ENCODE measurements at places on chromosomes 2 and 18. TPM values are rescaled to one million over a fixed set of nuclear protein-coding genes. Genes with fewer than 3 reads are reported as not detected.
A peak's percentile ranks its signal among the peaks of the same experiment; 100 is the strongest.

Gene CDK15
- total RNA-seq, result 0.27 TPM

DNA sequence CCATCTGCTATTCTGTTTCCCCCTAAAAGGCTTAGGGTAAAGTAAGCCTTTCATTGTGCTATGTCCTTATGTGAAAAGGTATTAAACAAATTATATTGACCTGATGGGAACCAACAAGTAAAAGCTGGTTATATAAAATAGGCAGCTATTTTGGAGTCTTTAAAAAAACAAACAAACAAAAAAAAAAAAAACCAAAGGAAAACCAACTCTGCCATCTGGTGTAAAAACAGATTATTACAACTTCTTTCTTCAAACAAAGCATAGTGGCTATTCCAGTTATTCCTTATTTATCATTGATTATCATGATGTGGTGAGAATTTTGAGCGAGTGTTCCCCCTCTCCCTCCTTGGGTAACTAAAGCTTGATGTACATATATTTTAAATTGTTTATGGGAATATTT is 122.3 kb upstream of the FHL2 start:
- DNase-seq, result no peak

Gene PFN4
- total RNA-seq, result not detected

GRCh38 chr2:45345331-45346234 is 265.5 kb downstream of the SRBD1 start:
- no peak for DNase-seq

Gene KCNJ13
- 390 TPM for total RNA-seq

GRCh38 chr18:54086046-54086802 is 138.2 kb downstream of the MBD2 start:
- DNase-seq, result no peak

- DNase-seq, result no peak
These were observed 22.5 kb upstream of the SALL3 start for GRCh38 chr18:78957140-78957539.

Gene ADRA2B
- not detected for total RNA-seq

- DNase-seq, result peak; percentile 91
These were observed at the start of gene CYBRD1 for GRCh38 chr2:171522052-171522787. Gene CYBRD1, plus strand, starts transcription at chr2:171522474. Its CDS starts 72 bp downstream, at chr2:171522546.

- DNase-seq, result no peak
These were observed 51.1 kb downstream of the MTHFD2 start for GRCh38 chr2:74249406-74250122.

GRCh38 chr2:203500951-203501350 is 34.1 kb downstream of the RAPH1 start:
- DNase-seq, result no peak

DNA sequence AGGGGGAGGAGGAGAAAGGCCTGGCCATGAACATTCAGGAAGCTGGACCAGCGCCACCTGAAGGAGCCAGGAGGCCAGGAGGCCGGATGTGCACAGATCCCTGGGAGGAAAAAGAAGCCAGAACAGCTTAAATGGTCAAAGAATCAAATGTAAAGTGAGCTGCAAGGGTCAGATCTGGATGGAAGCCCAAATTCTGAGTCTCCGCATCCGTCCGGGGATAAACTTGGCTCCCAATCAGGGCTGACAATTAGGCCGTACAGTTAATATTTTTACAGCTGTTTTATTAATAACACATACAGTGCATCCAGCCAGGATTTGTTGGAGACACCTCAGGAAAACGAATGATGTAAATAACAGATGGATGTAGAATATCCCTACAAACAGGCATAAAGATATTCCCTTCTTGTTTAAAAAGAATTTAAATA is 495.1 kb upstream of the TCF4 start:
- no peak for DNase-seq

Gene CSRNP3
- total RNA-seq, result 1.6 TPM

- no peak for DNase-seq
These were observed 422.6 kb upstream of the SETBP1 start for GRCh38 chr18:44258086-44258485.

DNA sequence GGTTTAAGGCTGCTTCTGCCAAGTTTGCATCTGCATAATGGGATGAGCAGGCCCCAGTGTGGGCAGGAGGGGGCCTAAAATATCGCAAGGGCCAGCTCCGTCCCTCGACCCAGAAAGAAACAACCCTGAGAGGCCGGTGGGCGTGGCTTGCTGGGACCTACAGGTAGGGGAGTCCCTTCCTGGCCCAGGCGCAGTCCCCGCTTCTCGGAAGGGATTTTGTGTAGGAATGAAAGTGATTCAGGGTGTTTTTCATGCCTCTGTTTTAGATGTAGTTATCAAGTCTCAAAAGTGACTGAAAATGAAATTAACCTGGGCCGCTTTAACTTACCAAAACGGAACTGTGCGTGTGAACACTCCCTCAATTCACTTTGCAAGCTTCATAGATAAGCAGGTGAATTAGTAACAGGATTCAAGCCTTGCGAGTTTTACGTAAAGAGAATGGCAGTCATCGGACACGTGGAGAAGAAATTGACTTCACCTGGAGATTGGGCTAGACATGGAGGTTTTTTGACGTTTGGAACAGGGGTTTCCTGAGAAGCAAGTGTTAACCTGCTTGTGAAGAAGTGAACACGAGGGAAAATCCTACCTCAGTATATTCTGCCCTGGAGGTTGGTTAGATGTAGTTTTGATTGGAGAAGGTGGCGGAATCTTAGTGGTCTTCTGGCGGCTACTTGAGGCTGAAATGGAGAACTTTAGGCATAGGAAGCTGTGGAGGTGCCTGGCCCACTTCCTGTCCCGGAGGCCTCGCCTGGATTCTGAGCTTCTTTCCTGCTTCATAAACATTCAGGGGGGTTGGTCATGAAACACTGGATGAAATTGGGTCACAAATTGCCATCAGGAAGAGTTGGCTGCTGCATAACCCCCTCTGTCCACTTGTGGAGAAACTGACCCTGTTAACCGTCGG is 1.7 kb downstream of the NCK2 start:
- peak; percentile 96 for DNase-seq

- no peak for DNase-seq
These were observed 187.4 kb upstream of the SLC8A1 start for GRCh38 chr2:40639320-40639719.

DNA sequence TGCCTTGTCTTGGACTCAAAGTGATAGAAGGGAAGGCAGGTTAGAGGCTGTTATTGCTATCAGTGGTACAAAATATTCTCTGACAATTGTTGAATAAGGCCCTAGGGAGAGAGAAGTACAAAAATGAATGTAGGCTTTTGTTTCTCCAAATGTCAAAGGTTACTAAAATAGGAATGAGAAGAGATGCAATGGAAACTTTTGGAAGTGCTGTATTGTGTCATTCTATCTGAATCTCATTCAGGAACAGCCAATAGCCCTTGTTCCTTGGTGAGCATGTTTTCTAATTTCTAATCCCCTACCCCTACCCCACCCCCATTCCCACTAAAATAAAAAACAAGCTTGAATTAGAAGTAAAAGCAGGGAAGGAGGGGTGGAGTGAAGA is 166.4 kb downstream of the GPD2 start:
- DNase-seq, result no peak

GRCh38 chr2:231515603-231516002 is 14.6 kb downstream of the NMUR1 start:
- DNase-seq, result no peak

DNA sequence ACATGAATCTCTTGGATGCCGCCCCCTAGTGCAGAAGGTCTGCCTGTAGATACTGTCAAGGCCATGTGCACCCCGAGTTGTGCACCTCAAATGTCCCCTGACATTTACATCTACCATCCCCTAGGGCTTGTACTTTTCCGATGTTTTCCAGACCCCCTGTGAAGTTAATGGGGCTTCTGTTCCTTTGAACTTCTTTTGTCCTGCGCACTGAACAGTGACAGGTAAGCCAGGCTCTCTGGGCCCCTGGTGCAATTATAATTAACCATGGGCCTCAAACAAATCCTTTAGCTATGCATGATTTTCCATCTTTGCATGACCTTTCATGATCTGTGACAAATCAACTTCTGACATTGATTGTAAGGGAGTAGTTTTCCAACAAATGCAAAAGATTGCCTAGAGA is 158.4 kb downstream of the FHOD3 start:
- no peak for DNase-seq

DNA sequence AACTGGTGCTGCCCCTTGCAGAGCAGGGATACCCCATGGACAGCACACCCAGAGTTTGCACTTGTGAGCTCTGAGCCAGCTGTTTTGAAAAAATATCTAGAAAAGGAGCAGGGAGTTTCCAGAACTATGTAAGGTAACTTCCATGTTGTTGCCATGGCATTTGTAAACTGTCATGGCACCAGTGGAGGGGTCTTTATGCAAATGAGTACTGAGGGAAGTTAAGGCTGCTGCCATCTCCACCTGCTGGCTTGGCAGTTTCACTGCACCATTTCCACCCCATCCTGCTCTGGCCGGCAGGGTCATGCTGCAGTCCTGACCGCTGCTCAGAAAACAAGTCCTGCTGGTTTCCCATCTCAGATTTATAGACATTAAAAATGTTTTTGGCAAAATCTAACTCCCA is 52.3 kb upstream of the SNTG2 start:
- DNase-seq, result no peak

Gene TMEM17
- not detected for total RNA-seq

DNA sequence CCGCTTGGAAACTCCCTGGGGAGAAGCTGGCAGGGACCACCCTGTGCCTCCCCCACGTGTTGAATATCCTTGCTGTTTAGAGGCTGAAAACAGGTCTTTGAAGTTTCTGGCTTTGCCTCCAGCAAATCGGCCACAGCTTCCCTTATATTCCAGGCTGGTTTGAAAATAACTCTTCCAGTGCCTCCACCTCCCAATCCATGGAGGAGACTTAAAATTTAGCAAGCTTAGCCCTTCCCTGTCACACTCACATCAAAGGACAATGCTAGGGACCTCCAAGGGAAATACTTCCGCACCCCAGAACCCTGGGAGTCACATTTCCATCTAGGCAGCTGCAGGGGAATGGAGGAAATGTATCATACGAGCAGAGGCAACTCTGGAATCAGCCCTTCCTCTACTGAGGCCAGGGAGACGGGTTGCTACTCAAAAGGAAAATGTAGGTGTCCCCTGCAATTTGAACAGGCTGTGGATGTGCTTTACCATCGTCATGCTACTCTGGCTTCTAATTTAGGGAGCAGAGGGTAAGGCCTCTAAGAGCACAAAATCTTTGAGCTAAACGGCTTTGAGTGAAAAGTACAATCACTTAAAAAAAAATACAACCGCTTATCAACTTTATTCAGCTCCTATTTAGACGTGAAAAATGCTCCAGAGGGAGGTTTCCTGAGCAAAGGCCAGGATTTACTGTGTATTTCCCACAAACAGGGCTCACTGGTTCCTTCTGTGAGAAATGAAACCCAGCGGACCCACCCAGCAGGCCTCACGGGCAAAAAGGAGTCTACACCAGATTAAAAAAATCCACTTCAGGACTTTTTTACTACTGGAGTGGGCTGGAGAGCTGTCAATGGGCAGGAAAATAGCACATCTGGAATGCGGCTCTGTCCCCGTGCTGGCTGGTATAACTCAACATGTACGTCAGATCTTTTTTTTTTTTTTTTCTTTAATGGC is 49.4 kb upstream of the PKDCC start:
- no peak for DNase-seq

DNA sequence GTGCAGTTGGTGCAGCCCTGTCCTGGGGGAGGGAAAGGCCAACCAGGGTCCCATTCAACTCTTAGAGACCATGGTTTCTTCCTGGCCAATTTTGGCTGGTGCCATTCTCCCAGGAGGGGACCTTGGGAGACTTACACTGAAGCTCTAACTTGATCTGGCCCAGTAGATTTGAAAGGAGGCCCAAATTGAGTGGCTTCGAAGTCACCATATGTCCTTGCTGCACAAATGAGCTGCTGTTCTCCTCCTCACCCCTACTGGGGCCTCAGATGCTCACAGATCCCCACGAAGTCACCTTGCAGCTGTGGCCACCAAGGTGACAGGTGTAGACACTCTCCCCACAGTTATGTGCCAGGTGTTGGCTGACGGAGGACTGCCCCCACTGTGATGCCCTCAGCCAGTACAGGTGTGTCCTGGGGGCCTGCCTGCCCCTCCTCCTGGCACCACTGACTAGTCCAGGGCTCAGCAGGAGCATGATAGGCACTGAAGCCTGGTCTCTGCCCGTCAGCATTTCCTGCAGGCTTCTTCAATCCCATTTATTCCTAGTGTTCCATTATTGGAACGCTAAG is 4.7 kb upstream of the C2orf72 start:
- no peak for DNase-seq

DNA sequence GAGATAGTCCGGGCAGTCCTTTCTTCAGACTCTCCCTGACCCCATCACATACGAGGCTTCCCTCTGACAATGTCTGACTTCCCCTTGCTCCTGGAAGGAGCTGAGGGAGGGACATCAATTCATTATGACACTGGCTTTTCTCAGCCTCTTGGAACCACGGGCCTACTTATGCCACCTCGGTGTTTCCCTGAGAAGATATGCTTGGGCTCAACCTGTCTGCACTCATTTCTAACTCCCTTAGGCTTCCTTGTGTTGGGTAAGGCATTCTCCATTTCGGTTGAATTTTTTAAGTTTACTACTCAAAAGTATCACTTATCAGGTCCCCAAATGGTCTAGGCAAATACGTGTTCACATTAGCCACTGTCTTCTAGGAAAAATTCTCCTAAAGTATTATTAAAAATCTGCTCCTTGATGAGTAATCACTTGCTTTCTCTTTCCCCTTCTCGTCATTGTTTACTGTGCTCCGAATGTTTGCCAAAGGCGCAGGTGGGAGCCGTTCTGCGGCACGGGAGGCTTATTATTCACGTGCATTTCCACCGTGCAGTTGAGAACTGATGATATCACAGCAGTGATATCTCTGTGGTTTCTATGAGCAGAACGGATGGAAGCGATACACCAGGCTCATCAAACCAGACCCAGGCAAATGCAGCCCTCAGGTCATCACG is 33.1 kb downstream of the ARL4C start:
- DNase-seq, result no peak

DNA sequence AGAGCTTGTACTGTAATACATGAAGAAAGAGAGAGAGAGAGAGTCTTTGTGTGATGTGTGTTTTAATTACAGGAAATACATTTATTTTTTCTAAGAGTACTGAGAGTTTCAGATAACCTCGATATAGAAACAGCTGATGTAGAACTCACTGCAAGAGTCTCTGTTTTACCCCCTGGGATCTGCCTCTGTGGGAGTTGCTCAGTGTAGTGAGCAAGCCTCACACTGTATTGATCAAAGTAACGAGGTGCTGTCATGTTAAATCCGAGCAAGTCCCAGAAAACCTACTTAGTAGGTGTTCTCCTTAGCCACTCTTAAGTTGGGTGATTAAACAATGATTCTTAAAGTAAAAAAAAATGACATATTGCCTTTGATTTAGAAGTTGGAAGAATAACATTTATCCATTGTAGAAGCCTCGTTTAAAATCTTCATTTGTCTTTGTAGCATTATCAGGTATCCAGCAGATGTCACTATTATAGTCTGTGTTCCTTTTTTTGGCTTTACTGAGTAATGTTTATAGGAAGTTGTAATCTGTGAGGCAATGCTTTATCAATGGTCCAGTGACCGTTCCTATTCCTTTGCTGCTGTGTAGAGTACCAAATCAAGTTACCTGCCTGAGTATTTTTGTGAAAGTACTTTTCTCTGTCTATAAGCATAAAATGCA is 219.0 kb downstream of the MYO3B start:
- DNase-seq, result no peak

Gene CD8B
- 22.4 TPM for total RNA-seq

Gene ASAP2
- 33.0 TPM for total RNA-seq

- DNase-seq, result no peak
These were observed 509.7 kb upstream of the MYT1L start for GRCh38 chr2:2840681-2841300.

Gene DHRS9
- total RNA-seq, result 6.6 TPM

GRCh38 chr2:41716497-41716896 is 331.3 kb upstream of the PKDCC start:
- DNase-seq, result no peak

Measured in Peyer's patch (tissue), 4 donors.